ENCODE measurements at places on chromosomes 6 and 20. TPM values are rescaled to one million over a fixed set of nuclear protein-coding genes. Genes with fewer than 3 reads are reported as not detected.

- no peak for DNase-seq
- H3K27me3 ChIP-seq: no peaks in the 10 kb centered on the region
- no peak overlapping the region for H3K4me3 ChIP-seq
- H3K4me1 ChIP-seq: peaks cover 28% of the 10 kb centered on the region
- H3K27ac ChIP-seq: no peak overlapping the region
Measured at GRCh38 chr6:118524686-118525085, 23.4 kb upstream of the PLN start.

The HLA-DQB2 gene
- not detected for total RNA-seq

The GSTA1 gene
- not detected for total RNA-seq

The KCNK17 gene
- total RNA-seq: not detected

All from activated CD8-positive, alpha-beta T cell treated with anti-CD3 and anti-CD28 coated beads for 36 hours (primary cell).